ENCODE measurements at places on chromosomes 13 and 19.

DNA sequence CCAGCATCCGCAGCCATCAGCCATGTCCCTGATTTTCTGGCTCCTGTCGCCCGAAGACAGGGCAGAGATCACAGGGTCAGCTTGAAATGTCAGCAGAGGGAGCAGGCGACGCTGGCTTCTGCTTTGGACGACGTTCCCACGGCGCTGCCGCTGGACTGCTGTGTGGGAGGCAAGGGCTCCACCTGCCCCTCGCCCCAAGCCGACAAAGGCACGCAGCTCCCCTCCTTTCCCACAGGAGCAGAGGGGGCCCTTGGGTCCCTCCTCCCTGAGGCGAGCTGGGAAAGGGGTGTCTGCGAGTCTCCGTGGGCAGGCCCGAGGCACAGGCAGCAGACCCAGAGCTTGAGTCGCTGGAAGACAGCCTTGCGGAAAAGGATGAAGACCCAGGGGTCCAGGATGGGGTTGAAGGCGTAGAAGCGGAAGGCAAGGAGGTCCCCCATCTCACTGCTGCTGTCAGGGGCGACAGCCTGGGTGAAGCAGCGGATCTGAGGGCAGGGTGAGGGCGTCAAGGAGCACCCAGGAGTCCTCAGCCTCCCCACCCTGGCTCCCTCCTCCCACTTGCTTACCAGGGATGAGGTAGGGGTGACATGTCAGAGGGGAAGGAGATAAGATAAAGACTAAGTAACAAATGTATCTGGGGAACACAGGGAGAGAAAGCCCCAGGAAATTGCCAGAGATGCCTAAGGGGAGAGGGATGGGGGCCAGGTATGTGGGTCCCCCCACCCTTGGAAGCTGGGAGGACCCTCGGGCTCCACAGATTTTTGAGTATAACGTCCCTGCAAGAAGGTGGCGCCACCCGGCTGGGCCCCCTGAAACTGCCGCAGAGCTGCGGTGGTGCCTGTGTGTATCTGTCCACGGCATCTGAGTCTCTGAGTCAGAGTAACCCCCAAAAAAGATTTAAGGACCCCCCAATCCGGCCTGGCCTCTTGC is 3.4 kb downstream of the PTGIR start:
- no peak for DNase-seq

GRCh38 chr13:63088226-63088625 is 1672.6 kb upstream of the PCDH20 start:
- DNase-seq, result no peak

DNA sequence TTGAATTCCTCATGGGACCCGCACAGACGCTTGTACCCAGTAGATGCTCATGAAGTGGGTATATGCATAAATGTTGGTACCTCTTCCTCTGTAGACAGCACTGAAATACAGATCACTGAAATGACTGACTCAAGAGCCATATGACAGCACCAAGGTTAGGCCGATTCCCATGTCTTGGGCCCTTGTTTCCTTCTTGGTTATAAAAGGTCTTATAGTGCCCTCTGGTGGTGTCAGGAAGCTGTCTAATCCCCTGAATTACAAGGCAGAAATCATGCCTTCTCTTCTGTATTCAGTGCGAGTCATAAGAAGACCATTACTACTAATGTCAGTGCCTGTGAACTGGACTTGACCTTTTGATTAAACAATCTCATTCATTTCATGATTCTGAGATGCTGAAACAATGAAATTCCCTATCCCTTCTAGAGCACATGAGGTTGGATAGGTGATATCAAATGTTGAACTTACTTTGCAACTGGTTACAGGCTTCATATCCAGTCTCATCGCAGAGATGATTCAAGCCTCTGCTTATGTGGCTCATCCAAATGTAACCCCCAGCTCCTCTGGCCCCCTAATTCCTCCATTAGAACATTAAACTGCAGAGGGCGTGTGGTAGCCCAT is 59.7 kb downstream of the SPATA13 start:
- peak; percentile 41 for DNase-seq

- DNase-seq, result no peak
Observed at GRCh38 chr13:100666124-100666523, 8.5 kb downstream of the TMTC4 start.

GRCh38 chr13:19864746-19865309 is 1.4 kb upstream of the ZMYM5 start:
- DNase-seq, result peak; percentile 52

GRCh38 chr13:94058821-94059360 is 420.6 kb downstream of the DCT start:
- no peak for DNase-seq

GRCh38 chr13:22461854-22462490 is 718.8 kb upstream of the SGCG start:
- DNase-seq, result no peak

- no peak for DNase-seq
Observed at GRCh38 chr13:51760592-51760991, 43.4 kb downstream of the DHRS12 start.

GRCh38 chr13:49629196-49629938 is 1.1 kb downstream of the ARL11 start:
- DNase-seq, result no peak

DNA sequence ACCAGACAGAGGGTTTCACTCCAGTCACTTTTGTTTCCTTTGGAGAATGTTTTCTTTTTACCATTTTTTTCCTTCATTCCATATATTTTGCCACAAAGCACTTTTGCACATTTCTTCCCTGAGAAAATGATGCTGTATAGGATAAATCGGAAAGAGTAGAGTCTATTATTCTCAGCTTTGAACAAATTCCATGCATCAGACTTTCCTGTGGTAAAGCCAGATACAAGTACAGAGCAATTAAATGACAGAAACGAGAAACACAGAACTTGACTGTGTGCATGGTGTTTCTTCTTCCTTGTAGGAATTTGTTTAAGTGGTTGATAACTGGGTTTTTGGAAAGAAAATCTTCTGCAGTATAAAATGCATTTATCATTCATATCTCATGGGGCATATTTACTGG is 107.4 kb upstream of the CSNK1A1L start:
- no peak for DNase-seq

DNA sequence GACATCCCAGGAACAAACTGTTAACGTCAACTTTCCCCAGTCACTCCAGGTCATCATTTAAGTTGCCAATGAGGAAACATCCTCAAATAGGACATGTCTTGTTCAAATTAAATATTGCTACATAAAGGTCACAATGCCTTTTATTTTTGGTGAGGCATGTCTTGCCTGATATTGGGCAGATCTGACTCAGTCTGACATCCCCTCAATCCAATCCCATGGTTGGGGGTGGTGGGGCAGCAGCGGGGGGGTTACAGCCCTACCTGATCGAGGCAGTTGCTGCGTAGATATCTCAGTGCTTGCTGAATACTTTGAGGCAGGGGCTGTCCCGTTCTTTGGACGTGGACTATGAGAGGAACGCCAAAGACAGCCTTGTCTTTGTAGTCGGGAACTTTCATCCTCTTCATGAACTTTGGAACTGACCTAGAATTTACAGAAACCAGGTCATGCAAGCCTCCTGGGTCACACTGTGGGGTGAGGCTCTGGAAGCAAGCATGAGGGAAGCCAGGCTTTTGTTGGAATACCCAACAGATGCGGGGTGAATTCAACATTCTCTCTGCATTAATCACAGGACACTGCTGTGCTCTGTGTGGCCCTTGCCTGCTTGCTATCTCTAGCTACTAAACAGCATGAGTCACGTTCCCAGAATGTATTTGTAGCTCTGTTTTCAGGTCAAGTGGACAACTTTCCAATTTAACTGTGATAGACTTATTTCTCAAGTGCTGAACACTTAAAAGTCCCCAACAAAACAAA is 109.8 kb downstream of the KL start:
- no peak for DNase-seq

DNA sequence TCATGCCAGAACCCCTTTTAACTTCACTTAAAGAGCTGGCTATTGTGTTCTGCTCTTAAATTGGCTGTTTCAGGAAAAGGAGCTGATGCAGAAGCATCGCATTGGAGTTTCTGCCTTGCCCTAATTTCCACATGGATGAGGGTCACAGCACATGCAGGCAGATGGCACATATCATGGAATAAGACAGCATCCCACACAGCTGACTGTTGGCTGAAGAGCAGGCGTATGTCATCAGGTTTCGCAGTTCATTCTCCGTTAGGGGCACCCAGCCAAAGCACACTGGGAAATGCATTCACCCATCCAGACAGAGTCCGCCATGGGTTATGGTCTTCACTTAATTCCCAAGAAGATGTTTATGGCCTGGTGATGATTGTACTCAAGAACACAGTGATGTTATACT is 572.5 kb downstream of the LIG4 start:
- no peak for DNase-seq

DNA sequence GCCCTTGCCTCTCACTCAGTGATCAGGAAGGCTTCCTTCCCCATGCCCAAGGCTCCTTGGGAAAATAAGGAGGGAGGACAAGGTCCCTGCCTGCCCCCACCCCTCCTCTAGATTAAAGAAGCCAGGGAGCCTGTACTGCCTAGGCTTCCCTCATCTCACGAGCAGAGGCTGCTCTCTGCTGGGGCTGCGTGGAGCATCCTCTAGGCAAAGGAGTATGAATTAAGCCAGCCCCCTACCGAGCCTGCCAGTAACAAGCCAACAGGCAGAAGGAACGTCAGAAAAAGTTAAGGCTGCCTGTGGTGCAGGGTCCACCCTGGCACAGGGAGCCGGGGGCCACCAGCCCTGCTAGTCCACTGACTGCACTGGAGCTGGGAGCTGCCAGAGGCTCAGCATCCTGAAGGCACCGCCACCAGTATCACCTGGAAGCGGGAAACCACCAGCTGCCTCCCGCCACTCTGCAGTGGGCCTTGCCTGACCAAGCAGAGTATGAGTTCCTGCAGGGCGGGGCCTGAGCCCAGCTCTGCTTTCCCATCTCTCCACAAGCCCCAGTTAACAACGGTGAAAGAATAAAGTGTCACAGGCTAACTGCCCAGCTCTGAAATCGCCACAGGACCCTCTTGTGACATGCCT is 6.8 kb downstream of the NAPA start:
- no peak for DNase-seq

- DNase-seq, result no peak
Observed at GRCh38 chr19:1580382-1580781, 12.3 kb upstream of the MEX3D start.
